Putamen (tissue), 1 donor: ENCODE measurements at places on chromosomes 2 and 18.

- DNase-seq = peak; percentile 59
Observed at GRCh38 chr2:70029814-70030409, 57.4 kb upstream of the PCBP1 start.

DNA sequence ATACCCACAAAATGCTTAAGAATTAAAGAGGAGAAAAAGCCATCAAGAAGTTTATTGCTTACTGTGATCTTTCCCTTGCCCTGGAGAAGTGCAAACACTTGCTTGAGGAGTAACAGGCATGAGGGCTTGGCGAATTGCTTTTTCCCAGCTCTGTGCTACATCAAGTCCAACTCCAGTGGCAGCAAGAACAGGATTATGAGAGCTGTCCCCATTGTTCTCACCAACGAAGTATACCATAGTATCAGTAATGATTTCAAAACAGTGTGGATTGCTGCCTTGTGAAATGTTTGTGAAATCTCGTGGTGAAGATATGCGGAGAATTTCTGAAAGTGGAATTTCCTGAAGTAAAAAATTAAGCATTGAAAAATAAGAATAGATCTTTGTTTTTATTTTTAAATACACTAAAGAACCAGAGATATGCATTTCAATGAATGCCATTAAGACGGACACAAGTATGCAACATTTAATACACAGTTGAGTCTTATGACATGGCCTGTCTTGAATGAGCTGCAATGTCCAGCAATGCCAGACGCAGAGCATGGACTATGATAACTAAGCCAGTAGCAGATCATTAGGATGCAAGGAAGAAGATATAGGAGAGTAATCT, 43.0 kb downstream of the NDUFAF7 start:
- DNase-seq = no peak

DNA sequence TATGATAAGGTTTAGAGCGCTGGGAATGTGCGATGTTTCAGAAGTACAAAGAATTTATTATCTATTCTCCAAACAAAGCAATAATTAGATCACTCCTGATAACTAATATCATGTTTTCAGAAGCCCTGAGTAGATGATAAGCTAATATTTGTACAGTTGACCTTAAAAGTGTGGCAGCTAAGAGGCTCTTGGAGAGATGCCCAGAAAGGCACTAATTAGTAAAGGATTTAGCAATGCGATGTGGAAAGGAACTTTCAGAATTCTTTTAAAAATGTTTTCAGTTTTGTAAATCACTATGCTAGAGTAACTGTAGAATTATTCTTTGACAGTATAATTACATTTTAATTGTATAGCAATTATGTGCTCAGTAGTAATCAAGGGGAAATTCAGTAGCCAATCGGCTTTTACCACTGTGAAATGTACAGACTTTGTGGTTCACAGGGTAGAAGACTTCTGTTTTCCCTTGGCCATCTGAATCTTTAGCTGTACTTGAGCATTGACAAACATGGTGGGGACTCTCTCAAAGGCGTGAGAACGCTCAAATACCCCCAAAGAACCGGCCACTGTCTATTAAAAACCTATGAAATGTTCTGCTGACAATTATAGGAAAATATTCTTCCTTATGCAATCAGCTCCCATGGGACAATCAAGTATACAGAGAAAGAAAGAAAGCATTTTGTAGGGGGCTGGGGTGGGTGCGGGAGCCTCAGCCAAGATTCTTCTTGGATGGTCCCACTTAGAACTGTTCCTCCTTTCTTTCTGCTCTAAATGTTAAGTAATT, 262.8 kb upstream of the AGAP1 start:
- DNase-seq = no peak

GRCh38 chr2:174826051-174826450, 61.8 kb upstream of the CHRNA1 start:
- DNase-seq = no peak

- peak; percentile 61 for DNase-seq
Observed at GRCh38 chr18:13500869-13501542, 225.4 kb downstream of the FAM210A start.

DNA sequence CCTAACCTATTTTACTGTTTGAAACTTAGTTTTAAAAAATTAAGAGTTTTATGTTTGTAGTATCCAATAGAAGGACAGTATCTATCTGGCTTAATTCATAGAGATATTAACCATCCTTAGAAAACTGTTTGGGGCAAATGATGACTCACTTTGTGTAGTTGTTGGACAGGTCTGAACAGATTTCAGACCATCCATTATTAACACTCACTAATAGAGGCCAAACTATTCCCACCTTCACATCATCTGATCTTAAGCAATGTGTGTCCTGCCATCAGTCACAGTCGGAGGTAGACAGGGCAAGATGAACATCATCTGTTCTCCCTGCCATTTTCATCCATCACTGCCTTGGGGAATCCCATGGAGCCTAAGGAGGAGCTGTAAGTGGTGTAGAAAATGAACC, 164.6 kb upstream of the DCC start:
- no peak for DNase-seq

DNA sequence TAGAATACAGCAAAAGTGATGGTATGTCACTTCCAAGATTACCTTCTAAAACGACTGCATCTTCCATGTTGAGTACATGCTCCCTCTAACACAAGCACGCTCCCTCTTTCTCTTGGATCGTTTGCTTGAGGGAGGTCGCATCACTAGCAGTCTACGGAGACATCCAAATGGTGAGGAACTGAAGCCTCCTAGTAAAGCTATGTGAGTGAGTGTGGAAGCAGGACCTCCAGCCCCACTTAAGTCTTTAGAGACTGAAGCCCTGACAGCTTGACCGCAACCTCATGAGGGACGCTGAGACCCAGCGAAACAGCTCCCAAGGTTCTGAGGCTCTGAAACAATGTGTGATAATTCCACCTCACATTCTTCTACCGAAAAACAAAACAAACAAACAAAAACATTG, 486.7 kb upstream of the GCFC2 start:
- no peak for DNase-seq

DNA sequence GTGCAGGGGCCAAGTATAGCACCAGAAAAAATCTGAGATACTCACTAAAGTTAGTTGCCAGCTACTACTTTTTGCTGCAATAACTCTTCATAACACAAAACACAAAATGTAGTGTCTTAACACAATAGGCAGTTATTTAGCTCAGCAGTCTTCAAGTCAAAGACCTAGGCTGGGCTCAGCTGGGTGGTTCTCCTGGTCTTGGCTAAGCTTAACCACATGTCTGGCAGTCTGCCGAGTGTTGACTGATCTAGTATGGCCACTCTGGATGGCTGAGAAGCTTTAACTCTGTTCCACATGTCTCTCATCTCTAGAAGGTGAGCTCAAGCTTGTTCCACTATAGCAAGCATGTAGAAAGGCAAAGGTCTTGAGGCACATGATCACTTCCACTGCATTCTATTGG, 451.6 kb downstream of the SOX11 start:
- no peak for DNase-seq

DNA sequence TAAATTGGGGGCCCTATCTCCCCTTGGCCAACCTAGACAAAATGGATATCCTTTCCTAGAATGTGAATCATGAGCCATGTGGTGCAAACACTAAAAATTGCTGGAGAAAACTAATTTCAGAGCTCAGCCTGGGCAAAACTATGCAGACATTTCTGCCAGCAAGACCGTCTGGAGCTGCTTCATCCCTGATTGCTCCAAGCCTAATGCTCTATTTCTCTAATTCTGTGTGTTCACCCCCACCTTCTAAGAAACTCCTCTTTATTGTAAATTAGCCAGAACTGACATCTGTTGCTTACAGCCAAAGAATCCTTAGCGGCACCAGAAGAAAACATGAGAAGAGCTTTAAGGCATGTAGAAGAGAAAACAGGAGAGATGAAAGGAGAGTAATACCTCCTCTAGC, 337.7 kb upstream of the CHAC2 start:
- no peak for DNase-seq

- no peak for DNase-seq
Observed at GRCh38 chr2:179139506-179139905, 89.6 kb upstream of the CCDC141 start.

DNA sequence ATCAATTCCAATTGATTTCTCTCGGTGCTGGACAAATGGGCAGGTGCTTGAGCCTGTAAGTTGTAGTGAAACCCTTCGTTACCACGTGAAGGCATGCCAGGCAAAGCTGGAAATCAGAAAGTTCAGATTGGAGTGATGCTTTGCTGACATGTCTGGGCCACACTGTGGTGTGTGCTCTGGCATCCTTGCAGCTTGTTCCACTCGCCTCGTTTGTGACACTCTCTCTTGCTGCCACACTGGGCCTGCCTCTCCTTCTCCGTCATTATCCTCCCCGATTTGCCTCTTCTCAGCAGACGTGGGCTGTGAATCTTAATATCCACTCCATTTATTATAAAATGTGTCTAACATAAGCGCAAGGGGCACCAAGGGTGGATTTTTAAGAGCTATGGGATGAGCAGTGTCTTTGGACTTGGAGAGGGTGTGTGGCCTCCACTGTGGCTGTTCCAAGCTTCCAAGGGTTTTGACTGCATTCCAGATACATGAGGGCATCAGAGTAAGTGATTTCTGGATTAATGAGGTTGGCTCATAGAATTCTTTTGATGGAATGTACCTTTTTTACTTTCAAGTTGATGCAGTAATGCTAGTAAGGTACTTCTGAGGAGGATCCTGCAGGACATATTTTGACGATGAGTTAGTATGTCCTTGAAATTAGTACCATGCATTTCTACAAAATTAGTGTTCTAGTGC, 238.8 kb downstream of the TPGS2 start:
- DNase-seq = no peak

- no peak for DNase-seq
Observed at GRCh38 chr2:37224063-37224462, 7.3 kb downstream of the CEBPZ start.

DNA sequence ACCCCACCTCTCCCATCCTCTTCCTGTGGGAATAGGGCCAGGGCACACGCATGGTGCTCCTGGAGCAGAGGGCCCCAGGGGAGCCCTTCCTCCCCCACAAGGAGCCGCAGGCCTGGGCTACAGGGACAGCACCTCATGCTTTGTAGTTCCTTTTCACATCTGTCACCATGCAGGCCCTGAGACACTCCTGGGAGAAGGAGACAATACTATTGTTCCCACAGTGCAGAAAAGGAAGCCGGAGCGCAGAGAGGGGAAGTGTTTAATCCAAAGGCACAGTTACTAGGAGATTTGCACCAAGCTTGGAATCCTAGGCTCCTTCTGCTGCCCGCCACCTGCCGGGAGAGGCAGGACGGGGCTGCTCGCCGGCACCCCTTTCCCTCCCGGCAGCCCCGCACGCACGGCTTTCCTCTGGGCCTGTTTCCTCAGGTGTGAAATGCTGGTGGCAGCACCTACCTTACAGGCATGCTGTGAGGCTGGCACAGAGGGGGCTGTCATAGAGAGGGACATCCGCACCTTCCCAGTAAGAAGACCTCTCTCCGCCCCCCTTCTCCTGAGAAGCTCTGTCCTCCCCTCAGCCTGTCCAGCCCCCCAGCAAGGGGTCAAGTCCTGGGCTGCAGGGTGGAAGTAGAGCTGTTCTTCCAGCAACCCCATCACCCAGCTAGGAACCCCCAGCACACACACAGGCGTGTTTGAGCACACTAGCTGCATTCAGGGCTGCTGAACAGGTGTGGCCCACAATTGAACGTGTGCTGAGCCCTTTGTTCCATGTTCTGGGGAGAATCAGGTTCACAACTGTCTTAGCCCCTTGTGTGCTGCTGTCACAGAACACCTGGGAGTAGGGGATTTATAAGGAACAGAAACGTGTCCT, 62.6 kb downstream of the SMAD7 start:
- no peak for DNase-seq
